ENCODE measurements at places on chromosomes 1 and 21. TPM values are rescaled to one million over a fixed set of nuclear protein-coding genes. Genes with fewer than 3 reads are reported as not detected.

Gene LCE2C
- total RNA-seq, result not detected

Gene CFHR2
- total RNA-seq, result not detected

Gene DSTYK
- 8.5 TPM for total RNA-seq

Gene PDC
- total RNA-seq, result not detected

Data from mesenteric fat pad (tissue), 1 donor.